Dermis microvascular lymphatic vessel endothelial cell (primary cell): ENCODE measurements at places on chromosomes 3 and 15. TPM values are rescaled to one million over a fixed set of nuclear protein-coding genes. Genes with fewer than 3 reads are reported as not detected.

DNA sequence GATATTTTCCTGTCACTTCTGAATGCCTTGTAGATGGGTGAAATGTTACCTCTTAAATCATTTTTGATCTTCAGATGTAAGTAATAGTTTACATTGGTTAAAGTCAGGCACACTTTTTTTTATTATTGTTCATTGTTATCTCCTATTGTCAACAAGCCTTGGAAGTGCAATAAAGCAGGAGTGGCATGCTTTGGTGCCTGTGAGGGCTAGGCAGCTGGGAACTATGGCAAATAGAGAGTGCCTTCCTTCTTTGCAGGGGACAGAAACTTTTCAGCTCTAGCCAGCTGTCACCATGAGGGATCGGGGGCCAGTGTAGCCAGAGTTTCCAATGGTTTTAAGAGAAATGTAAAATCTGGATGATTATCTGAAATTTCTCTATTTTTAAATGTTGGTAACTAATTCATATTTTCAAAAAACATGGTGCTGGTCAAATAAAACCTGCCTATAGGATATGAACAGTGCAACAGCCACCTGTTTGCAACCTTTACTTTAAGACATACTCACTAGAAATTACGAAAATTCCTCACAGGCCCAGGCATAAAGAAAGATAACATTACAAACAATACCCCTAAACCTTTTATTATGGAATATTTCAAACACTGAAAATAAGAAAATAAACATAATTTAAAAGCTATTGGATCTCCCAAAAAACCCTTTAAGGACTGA lies 9.1 kb upstream of the SELENOK start:
- DNase-seq, result no peak

GRCh38 chr3:127019449-127019848 lies 36.5 kb downstream of the PLXNA1 start:
- DNase-seq, result no peak

DNA sequence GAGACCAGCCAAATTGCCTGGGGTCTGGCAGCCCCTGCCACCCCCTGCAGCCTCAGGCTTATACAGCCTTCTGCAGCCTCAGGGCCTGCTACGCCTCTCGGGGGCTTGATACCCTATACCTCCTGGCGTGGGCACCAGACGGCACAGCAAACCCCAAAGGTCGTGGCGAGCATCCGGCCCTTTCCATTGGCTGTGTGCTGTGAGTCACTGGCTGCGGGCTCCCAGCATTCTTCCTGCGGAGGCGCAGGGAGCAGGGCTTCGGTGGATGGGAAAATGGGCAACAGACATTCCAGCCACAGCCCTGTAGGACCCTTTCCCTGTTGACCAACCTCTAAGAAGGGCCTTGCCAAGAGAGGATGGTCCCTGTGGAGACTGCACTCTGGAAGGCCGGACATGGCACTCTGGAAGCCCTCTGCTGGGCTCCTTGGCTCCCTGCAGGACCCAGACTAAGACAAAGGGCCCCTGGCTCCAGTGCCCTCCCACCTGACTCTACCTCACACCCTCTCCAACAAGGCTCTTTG lies 59.6 kb downstream of the ITGA11 start:
- DNase-seq, result no peak

DNA sequence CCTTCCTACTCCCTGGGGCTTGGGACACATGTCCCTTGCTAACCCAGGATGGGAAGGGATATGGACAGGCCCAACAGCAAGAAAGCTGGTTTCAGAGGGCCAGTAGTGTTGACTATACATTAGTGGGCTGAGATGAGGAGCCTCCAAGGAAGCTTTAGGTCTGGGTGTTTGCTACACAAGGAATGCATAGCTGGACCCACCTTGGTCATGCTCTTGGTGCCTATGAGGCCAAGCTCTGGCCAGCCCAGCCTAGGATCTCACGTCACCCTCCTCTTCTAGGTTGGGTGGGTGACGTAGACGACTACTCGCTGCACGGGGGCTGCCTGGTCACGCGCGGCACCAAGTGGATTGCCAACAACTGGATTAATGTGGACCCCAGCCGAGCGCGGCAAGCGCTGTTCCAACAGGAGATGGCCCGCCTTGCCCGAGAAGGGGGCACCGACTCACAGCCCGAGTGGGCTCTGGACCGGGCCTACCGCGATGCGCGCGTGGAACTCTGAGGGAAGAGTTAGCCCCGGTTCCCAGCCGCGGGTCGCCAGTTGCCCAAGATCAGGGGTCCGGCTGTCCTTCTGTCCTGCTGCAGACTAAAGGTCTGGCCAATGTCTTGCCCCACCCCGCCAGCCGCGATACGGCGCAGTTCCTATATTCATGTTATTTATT lies 653 bp upstream of the WDR6 start:
- DNase-seq, result peak; percentile 68

DNA sequence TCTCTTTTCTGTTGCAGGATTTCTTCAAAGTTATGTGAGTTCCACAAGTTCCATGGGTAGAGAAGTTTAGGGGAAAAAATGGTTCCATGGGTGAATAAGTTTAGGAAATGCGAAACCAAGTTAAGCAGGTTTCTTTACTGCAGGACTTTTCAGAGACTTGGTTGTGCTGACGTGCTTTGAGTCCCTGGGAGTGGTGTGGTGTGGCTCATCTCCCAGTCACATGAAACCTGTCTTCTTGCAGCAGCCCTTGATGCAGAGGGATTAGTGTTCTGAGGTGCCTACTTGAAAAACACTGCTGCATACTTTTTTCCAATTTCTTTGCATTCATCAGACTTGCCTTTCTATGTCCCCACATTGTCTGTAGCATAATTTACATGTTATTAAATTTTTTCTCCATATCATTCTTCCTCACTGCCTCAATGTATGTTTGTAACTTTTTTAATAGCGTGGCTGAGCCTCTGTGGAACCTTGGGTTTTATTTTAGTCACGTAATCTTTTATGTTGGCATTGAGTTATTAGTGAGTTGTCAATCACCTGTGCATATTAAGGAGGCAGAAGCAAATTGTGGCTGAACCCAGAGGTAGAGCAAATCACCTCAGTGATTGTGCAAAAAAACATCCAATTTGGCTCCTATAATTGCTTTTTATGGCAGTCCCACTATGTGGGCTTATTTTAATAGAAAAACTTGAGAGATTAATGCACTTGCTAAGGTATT lies 115.6 kb downstream of the CACNA2D3 start:
- no peak for DNase-seq

- no peak for DNase-seq
These were observed 988.4 kb downstream of the TBL1XR1 start for GRCh38 chr3:176208915-176209314.

- DNase-seq, result no peak
These were observed 27.8 kb upstream of the FLNB start for GRCh38 chr3:57980416-57980815.

DNA sequence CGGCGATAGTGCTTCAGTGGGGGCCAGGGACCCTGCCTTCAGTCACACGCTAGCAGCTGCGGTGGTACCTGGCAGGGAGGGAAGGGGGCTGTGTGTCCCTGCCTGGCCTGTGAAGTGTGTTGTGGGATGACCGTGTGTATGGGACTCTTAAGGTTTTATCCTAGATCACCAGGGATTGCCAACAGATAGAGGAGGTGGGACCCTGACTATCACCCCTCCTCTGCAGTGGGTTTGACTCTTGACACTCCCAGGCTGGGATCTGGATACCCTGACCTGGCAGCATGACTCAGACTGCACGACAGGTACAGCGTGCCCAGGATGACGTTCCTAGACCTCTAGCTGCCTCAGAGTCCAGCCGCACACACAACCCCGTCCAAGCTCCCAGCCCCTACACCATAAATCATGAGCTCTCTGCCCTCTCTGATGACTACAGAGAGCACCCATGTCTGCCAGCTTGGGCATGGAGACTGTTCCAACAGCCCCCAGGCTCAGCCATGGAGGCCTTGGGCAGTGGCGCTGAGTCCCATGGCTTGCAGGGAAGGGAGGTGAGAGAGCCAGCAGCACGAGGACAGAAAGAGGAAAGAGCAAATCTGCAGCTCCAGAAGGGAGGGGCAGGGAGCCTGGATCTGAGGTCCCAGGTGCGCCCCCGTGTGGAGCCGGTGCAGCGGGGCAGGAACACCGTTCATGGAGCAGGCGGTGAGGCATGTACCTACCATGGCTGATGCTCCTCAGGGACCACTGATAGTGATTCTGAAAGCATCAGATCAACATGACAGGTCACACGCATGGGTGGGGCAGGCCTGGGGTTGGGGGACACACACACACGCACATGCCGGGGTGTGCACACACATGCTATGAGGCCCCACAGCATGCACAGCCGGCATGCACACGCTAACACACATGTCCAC lies 71.0 kb downstream of the ADAMTS7 start:
- DNase-seq, result peak; percentile 6

GRCh38 chr15:74535388-74536084 lies 5.5 kb upstream of the ARID3B start:
- DNase-seq, result no peak

GRCh38 chr3:183213415-183214276 lies 39.4 kb upstream of the B3GNT5 start:
- peak; percentile 55 for DNase-seq

- DNase-seq, result no peak
These were observed 135.5 kb upstream of the PTX3 start for GRCh38 chr3:157300981-157301663.

DNA sequence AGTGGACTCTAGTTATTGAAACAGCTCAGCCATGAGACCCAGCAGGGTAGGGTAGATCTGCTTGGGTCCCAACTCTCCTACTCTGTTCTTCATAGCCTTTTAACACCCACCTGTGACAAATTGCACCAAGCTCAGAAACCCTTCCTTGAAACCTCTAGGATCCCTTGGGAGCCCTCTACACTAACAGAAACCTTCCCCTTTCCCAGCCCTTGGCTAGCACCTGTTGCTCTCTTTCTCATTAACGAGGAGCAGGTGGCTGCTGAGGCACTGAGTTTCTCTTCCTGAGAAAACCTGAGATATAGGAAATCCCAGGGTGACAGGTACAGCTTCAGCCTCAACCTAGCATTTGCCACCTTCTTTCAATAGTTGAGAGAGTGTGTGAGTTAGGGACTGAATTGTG lies 88.3 kb upstream of the CLSTN2 start:
- DNase-seq, result no peak

GRCh38 chr3:46361408-46362283 lies 7.7 kb downstream of the CCR2 start:
- no peak for DNase-seq

- no peak for DNase-seq
These were observed 2.2 kb upstream of the RHCG start for GRCh38 chr15:89498574-89498906.

GRCh38 chr3:155495387-155495786 lies 201.9 kb upstream of the STRIT1 start:
- DNase-seq, result no peak

DNA sequence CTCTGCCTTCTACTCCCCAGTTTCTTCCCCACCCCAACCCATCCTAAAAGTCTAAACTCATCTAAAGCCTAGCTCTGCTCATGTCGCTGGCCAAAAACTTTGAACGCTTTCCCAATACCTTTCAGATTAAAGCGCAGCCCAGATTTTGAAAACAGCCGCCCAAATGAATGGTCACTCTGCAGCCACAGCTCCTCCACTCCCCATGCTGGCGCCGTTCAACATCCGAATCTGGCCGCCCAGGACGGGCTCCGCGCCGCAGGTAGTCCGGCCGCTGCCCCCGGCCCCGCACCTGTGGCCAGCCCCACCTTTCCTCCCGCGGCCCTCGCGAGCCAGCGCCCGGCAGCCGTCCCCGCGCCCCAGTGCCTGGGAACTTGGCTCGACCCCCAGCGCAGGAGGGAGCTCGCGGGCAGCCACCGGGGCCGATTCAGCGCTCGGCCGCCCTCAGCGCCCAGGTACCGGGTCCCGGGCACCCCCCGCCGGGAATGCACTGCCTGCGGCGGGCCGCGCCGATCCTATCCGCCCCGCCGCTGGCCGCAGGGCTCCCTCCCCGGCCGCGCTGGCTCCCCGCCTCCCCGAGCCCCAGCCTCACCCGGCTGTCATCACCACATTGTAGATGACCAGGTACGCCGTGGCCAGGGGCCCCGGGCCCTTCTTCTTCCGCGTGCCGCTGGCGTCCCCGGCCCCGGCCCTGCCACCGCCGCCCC lies 417 bp downstream of the HACD2 start:
- DNase-seq, result peak; percentile 38

GRCh38 chr3:182268711-182269110 lies 524.6 kb upstream of the ATP11B start:
- DNase-seq, result no peak

DNA sequence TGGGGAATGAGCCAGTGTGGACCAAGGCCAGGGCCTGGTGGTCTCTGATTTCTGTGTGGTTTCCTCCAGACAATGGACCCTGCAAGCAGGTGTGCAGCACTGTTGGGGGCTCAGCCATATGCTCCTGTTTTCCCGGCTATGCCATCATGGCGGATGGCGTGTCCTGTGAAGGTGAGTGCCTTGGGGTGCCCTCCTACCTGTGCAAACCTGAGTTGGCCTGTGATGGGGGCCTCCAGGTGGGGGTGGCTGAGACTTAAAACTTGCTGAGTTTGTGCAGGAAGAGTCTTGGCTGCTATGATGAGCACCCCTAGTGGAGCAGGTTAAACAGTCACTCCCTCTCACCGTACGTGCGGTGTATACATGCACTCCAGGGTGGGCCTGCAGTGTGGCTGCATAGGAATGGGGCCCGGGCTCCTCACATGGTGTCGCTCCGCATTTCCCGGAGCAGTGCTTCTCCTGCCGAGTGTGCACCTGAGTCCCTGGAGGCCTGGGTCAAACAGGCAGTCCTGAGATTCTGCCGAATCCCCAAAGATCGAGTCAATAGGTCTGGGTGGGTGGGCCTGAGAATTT lies 70.8 kb downstream of the FBLN2 start:
- no peak for DNase-seq

DNA sequence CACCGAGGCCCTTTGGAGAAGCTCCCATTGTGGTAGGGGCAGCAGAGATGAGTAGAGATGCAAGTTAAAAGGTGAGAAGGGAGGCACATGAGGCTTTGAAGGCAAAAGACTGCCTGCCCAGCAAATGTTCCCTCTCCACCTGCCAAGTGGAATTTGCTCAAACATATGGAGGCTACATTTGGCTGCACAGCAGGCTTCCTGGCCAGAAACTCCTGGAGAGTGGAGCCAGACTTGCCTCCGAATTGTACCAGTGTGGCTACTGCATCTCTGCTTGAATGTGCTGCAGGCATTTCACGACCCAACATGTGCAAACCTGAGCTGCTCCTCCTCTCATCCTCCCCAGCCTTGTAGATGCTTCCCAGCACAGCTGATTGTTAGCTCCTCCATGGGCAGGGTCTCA lies 229.2 kb downstream of the ZNF621 start:
- no peak for DNase-seq

DNA sequence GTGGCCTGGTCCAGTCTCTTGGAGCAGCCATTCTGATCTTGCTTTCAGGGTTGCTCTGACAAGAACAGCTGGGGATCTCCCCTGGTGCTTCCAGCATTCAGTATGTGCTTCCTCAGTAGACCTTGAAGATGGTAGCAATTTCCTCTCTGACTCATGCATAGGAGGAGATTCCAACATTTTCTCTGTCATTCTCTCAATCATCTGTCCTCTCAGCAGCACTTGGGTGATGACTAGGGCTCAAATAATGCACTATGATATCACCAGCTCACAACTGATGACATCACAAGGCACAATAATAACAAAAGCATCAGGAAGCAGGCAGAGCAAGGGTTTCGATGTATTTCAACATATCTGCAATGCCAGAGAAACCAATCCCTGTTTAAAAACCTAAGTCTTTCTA lies 52.7 kb downstream of the NFKBIZ start:
- no peak for DNase-seq

GRCh38 chr3:158683230-158683962 lies 10.9 kb upstream of the LXN start:
- no peak for DNase-seq

Gene TPM1
- total RNA-seq, result 165 and 241 TPM in 2 replicates

Gene PBRM1
- total RNA-seq, result 51.9 and 61.6 TPM in 2 replicates

Gene NR2E3
- under 0.01 and 0.13 TPM in 2 replicates for total RNA-seq

Gene PGBD4
- 0.64 and 1.1 TPM in 2 replicates for total RNA-seq
